ENCODE measurements at places on chromosomes 6 and 20.
A peak's percentile ranks its signal among the peaks of the same experiment; 100 is the strongest.

- no peak for DNase-seq
These were observed 49.6 kb upstream of the HLA-A start for GRCh38 chr6:29892696-29893095.

DNA sequence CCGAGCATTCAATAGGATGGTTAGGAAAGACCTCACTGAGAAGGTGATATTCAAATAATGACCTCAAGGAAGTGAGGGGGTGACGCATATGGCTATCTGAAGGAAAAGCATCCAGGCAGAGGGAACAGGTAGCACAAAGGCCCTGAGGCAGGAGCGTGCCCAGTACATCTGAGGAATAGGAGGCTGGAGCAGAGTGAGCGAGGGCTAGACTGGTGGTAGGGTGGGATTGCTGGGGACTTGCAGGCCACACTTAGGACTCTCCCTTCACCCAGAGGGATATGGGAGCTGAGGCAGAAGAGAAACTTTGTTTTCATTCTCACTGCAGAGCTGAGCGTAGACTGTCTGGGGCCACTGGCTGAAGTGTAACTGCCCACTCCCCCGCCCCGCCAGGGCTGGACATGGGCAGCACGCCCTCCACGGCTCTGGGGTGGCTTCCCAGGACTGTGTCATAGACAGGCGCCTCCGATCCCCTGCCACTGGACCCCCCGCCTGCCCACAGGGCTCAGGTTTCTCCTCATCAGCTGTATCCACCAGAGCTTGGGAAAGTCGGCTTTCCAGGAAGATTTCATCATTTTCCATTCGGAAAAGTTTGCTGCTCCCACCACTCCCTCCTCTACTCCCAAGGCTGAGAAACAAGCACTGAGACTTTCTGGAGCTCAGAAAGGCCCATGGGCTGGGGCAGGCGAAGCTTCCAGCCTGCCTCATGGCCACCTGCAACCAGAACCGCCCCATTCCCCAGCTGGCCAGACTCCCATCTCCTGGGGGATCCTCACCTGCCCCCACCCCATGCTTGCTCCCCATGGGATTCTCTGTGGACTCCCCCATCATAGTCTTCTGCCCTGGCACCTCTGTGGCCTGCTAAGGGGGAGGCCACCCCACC lies 142.6 kb downstream of the MRPL14 start:
- no peak for DNase-seq

DNA sequence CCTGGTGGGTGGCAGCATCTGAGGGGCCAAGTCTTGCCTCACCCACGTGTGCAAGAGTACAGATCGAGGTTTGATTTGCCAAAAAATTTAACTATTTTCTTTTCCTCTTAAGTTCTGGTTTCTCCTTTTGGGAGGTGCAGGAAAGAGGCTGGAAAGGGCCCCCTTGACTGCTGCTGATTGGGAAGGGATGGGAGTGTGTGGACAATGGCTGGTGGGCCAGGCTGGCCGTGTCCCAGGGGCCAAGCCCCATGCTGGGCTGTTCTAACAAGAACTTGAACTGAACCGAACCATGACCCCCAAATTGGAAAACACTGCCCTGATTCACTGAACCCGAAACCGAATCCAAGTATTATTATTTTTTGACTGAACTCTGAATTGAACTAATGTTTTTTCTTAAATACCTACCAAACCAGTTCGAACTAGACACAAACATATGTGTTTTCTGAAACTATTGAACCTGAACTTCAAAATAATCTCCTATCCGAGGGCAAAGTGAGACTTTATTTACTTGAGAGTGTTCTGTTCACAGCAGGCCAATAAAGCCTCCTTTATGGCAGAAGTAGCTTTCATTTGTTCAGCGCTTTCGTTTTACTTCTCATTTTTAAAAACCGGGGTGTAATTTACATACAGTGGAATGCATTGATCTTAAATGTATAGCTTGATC lies 91.2 kb downstream of the CDC5L start:
- no peak for DNase-seq

GRCh38 chr6:36028877-36029324 lies 1.3 kb downstream of the MAPK14 start:
- DNase-seq = peak; percentile 3

DNA sequence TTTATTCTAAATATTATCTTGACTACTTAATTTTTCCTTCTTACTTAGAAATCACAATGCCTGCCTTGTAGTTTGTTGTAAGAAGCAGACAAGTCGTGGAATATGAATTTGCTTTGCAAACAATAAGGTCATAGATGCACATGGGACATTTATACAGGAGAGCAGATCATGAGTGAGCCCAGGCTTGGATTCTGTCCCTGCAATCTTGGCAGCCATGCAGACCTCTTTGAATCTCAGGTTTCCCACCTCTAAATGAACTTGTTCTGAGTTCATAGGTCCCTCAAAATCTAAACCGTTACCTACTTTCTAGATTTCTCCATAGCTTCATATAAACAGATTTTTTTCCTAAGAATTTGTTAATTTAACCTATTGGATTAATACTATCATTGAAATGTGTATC lies 19.5 kb downstream of the KIAA0408 start:
- no peak for DNase-seq

- no peak for DNase-seq
These were observed 122.5 kb downstream of the DST start for GRCh38 chr6:56520218-56520617.

- no peak for DNase-seq
These were observed 60.2 kb downstream of the CTCFL start for GRCh38 chr20:57464642-57465211.

DNA sequence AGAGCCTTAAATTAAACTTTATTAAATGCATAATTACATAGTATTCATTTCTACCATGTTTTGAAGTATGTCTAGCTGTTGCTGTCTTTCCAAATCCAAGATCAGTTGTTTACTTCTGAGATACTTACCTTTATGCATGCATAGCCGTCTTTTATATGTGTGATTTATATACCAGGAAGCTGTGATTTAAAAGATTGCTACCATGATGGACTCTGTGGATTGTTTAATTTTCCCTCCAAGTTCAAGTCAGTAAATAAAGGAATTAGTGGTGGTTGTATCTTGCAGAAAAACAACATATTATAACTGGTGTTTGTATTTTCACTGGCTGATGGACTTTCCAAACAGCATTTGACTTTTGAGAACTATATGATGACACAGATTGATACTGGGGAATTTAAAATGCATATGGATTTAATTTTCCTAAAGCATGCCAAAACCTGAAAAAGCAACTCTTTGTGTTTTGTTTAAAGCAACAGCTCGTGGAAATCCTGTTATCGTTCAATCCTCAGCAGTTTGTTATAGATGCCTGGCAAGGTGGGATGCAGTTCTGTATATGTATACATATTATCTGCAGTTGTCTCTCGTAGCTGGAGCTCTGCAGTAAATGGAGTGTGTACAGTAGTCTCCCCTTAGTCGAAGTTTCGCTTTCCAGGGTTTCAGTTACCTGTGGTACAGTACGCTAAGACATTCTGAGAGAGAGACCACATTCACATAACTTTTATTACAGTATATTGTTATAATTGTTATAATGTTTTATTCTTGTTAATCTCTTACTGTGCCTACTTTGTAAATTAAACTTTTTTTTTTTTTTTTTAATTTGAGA lies 77.1 kb downstream of the CBFA2T2 start:
- DNase-seq = no peak

DNA sequence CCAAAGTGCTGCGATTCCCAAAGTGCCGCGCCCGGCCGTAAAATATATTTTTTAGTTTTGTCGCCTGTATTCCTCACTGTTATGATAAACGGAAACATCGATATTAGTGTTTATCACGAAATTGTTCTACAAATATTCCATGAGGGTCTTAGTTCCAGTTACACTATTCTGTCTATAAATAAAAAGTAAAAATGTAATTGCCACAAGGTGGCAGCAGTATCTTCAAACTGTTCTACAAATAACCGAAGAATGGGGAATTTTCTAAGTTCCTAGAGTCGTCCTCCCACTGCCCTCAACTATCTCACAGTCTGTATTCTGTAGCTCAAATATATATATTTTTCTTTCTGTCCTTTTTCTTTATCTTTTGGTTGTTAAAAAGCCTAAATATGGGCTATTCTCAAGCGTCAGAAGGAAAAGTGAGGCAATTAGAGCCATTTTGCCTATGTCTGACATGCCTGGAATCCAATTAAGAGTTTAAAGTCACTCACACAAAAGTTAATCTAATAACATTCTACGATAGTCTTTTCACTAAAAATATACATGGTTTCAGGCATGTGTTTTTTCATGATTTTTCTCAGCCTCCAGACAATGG lies 14.2 kb upstream of the FAM162B start:
- no peak for DNase-seq

DNA sequence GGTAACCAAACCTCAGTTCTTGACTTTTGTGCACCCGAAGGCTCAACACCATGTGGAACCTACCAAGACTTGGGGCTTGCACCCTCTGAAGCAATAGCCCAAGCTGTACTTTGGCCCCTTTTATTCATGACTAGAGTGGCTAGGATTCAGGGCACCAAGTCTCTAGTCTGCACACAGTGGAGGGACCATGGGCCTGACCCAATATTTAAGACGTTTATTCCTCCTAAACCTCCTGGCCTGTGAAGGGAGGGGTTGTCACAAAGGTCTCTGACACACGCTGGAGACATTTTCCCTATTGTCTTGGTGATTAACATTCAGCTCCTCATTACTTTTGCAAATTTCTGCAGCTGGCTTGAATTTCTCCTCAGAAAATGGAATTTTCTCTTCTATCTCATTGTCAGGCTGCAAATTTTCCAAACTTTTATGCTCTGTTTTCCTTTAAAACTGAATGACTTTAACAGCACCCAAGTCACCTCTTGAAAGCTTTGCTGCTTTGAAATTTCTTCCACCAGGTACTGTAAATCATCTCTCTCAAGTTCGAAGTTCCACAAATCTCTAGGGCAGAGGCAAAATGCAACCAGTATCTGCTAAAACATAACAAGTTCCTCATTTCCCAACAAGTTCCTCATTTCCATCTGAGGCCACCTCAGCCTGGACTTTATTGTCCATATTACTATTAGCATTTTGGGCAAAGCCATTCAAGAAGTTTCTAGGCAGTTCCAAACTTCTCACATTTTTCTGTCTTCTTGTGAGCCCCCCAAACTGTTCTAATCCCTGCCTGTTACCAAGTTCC lies 481.4 kb upstream of the BTBD3 start:
- no peak for DNase-seq

GRCh38 chr6:125818772-125819260 lies 28.1 kb downstream of the NCOA7 start:
- no peak for DNase-seq

GRCh38 chr6:2132416-2132815 lies 113.0 kb downstream of the GMDS start:
- DNase-seq = no peak

DNA sequence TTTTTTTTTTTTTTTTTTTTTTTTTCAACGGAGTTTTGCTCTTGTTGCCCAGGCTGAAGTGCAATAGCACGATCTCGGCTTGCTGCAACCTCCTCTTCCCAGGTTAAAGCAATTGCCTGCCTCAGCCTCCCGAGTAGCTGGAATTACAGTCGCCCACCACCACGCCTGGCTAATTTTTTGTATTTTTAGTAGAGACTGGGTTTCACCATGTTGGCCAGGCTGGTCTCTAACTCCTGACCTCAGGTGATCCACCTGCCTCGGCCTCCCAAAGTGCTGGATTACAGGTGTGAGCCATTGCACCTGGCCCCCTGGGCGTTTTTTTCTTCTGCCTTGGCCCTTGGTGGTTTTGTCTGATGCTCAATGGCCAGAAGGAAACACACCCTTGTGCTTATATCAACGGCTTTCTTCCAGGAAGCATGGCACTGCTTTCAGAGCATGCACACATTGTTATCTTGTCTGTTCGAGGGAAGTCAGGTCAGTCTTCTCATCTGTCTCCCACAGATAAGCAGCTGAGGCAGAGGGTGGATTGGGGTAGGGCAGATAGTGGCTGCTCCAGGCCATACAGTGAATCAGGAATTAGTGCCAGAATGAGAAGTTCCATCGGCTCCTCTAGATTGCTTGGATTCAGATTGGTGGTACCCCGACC lies 203.1 kb downstream of the TSHZ2 start:
- DNase-seq = no peak

DNA sequence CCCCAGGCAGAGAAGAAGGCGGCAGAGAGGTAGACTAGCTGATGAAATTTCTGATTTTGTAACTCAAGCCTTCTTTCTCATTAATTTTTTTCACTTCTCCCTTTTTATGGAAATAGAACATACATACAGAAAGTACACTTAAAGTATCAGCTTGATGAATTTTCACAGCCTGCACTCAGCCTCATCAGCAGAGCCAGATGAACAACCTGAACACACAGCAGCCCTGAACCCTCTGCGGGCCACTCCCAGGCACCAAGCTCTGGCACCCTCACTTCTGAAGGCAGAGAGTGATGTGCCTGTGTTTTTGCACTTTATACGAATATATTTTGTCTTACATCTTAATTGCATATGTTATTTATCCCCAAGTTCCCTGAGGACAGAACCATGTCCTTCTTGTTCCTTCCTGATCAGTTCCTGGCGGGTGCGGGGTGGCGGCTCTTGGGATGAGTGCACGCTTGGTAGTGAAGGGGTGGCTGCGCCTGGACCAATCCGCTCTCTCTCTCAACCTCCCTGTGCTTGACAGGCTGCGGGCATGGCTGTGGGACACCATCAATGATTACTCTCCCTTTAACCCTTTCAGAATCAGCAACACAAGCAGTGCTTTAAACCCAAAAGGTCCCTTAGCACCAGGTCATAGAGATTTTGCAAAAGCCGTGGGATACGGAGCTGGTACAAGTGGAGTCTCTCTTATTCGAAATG lies 34.8 kb upstream of the AFDN start:
- DNase-seq = no peak

GRCh38 chr6:74091136-74091793 lies 395.3 kb downstream of the CD109 start:
- no peak for DNase-seq

DNA sequence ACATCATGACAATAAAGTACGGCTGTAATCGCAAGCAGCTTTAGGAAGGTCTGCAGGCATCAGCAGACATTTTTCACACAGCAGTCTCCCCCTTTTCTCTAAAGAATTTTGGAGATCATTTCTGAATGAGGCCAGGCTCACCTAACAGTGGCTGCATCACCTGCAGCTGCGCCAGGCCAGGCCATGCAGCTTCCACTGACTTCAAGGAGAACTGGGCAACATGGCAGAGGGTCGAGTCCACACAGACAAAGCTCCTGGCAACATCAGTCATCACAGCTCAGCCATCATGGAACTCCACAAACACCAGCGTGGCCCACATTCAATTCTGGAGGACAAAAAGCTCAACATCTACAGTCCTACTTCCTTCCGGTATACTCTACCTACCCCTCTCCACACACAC lies 17.8 kb upstream of the FOXC1 start:
- no peak for DNase-seq
